Stimulated activated CD8-positive, alpha-beta memory T cell treated with anti-CD3 and anti-CD28 coated beads, Interleukin-2, amount 100 ng/mL, for 1 hour (primary cell): ENCODE measurements at places on chromosomes 5 and 9.

- DNase-seq = no peak
These were observed 1.5 kb upstream of the TGFBI start for GRCh38 chr5:136027311-136027710.

- peak; percentile 39 for DNase-seq
These were observed 99.0 kb upstream of the SLC1A3 start for GRCh38 chr5:36507332-36507952.

GRCh38 chr9:123940721-123941523, 11.0 kb upstream of the DENND1A start:
- DNase-seq = no peak

DNA sequence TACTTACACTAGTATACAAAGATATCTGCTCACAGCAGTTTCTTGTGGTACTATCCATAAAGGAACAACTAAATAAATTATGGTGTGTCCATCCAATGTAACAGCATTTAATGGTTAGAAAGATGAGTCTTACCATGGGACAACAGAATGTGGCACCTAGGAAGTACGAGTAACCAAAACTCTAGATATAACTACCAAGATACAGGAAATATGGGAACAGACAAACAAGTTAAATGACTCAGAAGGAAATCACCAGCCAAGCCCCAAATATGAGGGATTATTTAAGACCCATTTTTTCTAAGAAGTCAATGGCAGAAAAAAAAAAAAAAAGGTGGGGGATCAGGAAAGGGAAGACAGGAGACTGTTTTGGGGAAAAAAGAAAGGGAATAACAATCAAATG, 294.8 kb downstream of the PRELID2 start:
- DNase-seq = no peak

GRCh38 chr9:119834064-119834620, 464.9 kb upstream of the BRINP1 start:
- DNase-seq = no peak

DNA sequence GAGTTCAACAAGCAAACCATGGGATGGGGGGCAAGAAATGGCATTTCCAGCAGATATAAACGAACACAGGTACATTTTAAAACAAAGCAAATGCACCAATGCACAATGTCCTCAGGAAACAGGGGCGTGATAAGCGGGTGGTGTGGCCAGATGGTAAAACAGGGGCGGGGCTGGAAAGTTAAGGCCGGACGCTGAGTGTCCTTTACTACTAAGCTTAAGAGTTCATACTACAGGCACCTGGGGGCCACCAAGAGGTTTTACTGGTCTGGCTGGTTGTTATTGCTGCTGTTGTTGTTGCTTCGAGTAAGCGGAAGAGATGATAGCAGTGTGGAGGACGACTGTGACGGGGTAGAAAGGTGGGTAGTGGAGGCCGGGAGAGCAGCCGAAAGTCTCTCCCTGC, 99.8 kb downstream of the ATPSCKMT start:
- no peak for DNase-seq

- DNase-seq = no peak
These were observed 13.0 kb upstream of the C9orf72 start for GRCh38 chr9:27586304-27586703.

DNA sequence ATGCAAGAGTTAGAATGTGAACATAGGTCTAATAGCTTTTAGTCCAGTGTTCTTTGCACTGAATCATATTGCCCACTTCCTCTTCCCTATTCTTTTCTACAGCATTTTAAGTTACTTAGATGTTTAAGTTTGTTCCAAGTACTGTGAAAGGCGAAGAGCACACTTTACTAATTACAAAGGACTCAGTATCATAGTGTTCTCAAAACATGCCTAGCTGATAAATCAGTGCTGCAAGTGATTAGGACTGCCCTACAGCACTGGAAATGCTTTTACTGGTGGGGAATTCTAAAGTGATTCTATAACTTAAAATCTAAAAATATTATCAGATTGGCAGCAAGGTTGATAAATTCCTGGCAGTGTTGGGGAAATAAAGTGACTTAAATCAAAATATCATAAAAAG, 177.9 kb upstream of the KCNN2 start:
- no peak for DNase-seq

DNA sequence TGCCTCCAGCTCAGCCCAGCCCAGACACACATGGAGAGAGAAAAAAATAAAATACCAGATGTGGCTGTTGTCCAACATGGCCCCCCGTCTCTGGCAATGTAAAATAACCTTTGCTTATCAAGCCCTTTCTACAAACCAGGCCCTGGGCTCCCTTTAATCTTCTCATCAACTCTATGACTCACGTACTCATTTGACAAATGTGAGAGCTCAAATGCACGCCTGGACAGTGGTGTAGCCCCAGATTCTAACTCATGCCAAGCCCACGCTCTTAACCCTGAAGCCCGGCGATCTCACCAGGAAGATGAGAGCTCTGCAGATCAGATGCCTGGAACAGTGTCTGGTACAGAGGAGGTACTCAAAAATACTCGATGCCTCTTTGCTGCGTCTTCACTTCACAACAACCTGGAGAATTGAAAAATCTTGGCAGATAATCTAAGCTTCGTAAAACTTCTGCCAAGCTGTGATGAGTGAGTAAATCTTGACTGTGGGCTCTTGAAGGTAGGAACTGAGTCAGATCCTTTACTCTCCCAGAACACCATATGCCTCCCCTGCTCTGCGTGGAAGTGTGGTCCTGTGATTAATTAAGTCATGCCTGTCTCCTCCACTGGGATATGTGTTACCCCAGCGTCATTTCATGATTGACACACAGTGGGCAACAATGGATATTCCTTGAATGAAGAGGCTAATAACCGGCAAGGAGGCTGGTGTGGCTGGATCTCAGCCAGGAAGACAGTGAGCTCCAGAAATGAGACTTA, 102.0 kb upstream of the FSTL4 start:
- DNase-seq = no peak

DNA sequence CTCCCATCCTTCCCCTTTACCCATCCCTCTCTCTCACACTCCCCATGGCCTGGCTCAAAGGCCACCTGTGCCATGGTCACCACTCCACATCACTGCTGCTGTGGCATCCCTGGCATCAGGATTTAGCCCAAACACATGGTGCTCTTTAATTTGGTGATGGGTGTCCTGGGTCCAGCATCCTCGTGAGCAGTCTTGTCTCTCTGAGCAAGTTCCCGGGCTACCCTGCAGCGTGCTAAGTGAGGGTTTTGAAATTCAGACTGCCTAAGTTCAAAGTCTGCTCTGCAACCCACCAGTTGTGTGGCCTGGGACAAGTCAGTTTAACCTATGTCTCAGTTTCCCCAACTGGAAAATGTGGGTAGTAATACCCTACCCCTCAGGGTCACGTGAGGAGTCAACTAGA, 39.9 kb downstream of the WHRN start:
- DNase-seq = no peak

- no peak for DNase-seq
These were observed 41.9 kb downstream of the GPBP1 start for GRCh38 chr5:57215629-57216195.

- DNase-seq = no peak
These were observed 7.4 kb upstream of the DAP start for GRCh38 chr5:10768328-10768899.

- DNase-seq = no peak
These were observed 89.4 kb downstream of the CDKN2A start for GRCh38 chr9:21904776-21905175.

- DNase-seq = no peak
These were observed 2.9 kb upstream of the ICE1 start for GRCh38 chr5:5419291-5420210.

- DNase-seq = no peak
These were observed 165.7 kb downstream of the SLCO4C1 start for GRCh38 chr5:102130386-102130785.

GRCh38 chr5:1737790-1738405, 61.7 kb downstream of the MRPL36 start:
- no peak for DNase-seq

- no peak for DNase-seq
These were observed 122.9 kb upstream of the NFIL3 start for GRCh38 chr9:91546574-91546973.

- no peak for DNase-seq
These were observed 52.5 kb upstream of the PTGS1 start for GRCh38 chr9:122318284-122318683.

GRCh38 chr9:111375817-111376564, 46.0 kb upstream of the OR2K2 start:
- no peak for DNase-seq

DNA sequence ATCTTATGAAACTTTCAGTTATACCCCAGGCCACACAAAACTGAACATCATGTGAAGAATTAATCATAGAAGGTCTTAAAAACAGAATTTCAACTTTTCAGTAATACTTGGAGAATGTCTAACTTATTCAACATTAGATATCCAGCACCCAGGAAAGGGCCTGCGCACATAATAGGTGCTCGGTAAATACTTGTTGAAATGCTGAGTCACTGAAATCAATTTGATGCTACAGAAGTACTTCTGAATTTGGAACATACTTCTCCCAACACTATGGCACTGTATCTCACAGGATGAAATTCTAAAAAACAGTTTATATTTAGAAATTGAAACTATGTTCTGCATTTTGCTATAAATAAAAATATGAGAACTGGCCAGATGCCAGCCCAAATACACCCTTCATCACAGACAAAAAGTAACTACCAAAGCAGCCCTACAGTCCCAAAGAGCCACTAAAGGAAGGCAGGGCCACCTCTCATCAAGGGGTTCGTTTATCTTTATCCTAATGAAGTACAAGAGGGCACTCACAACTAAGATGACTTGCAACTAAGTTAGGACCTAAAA, 26.5 kb downstream of the MRPS27 start:
- no peak for DNase-seq

GRCh38 chr9:131733541-131734061, 6.3 kb downstream of the RAPGEF1 start:
- DNase-seq = no peak

DNA sequence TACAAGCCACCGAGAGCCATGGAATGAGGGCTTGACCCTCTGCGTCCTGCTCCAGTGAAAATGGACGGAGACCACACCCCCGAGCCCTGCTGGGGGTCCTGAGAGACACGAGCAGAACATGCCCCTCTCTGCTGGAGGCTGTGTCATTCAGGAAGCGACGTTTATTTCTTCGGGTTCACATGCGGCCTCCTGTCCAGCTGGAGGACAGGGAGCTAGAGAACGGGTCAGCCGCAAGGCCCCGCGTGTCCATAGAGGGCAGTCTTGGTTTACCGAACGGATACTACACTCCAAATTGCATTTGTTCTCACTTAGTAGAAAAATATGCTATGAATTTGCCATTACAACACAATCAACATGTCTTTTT, 36.1 kb downstream of the MRPL36 start:
- no peak for DNase-seq

GRCh38 chr5:140165101-140165922, 9.7 kb upstream of the CYSTM1 start:
- no peak for DNase-seq

DNA sequence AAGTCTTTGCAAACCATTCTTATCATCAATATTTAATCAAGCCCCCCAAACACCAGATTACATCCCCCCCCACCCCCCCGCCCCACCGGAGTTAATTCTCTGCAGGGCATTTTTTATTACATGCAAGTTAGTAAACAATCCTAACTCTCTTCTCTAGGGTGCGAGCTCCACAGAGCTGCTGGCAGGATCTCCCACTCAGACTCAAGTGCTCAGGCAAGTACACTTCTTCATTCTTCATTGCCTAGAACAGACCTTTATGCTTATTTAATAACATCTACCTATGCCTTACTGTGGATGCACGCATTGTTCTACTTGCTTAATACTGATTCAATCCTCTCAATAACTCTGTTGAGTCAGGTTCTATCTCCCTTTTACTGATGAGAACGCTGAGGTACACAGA, 9.9 kb downstream of the SAXO1 start:
- no peak for DNase-seq

DNA sequence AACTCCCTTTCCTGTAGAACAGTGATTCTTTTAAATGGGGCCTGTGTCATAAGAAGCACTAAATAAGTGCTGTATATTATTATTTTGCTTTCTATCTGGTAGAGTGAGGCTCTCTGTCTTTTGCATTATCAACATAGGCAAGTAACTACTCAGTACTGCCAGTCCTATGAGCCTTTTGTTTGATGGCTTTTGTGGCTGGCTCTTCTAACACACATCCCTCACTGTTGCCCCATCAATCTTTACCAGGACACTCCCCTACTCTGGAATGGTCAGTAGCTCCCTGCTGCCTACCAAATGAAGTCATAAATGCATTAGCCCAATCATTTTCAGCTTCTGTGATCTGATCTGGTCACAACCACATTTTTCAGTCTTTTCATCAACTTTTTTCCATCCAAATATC, 137.6 kb downstream of the INSYN2B start:
- no peak for DNase-seq

GRCh38 chr5:57302643-57303042, 128.8 kb downstream of the GPBP1 start:
- no peak for DNase-seq

DNA sequence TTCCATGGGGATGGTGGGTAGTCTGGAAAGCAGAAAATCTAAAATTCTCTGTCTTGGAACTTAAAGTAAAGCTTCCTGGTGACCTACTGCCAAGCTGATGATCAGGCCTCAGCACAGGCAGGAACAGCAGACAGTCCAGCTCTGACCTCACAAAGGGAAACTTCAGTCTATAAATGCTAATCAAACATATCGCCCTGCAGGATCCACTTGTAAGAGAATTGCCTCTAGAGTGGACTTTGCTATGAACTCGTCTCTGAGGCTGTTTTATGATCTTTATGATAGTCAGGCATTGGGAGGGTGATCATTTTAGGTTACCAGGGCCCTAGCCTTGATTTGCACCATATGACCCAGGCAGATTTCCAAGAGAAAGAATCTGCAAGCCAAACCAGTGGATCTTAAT, 67.6 kb upstream of the SELENOP start:
- no peak for DNase-seq

- DNase-seq = no peak
These were observed 128.5 kb downstream of the PRDM9 start for GRCh38 chr5:23635938-23636337.

DNA sequence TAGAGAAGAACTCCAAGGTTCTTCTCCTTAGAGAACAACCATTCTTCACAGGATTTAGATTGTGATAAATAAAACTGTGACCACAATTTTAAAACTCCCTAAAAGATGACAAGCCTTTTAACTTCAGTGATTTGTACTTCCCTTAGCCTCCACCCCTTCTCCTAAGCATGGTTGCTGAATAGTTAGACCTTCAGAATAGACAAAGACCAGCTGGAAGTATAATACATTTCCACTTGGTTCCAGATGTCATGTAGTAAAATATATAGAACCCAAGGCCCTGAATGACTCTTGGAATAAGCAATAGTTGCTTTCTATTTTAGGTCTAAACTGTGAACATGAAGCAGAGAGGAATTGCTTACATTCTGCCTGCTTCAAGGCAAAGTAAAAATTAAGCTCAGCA, 208.7 kb downstream of the ARRDC3 start:
- no peak for DNase-seq

DNA sequence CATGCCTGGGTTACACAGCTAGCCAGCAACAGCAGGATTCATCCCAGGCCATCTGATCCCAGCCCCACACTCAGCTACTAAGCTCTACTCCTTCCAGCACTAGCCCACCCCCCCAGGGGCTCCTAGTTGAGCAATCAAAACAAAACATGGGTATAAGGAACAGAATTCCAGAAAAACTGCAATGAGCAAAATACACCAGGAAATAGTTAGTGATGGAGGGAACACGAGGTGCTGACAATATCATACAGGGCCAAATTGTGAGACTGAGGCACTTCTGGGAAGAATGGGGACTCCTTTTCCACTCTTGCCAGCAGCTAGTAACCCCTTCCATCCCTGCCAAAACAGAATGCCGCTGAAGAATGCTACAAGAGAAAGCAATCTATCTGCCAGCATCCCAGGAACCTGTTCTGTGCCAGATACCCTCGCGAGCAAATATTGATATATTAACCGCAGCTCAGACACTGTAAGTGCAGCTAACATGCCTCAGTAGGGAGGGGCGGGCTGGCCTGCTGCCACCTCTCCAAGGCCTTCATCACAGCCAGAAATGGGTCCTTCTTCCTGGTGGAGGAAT, 161.4 kb downstream of the SLIT3 start:
- DNase-seq = no peak
